Right atrium auricular region (tissue), 2 donors: ENCODE measurements at places on chromosomes 11 and 22. TPM values are rescaled to one million over a fixed set of nuclear protein-coding genes. Genes with fewer than 3 reads are reported as not detected.

Gene TRPC6
- 0.28 TPM for total RNA-seq

Gene SGSM1
- total RNA-seq, result 14.9 TPM

Gene UPB1
- total RNA-seq, result 1.7 TPM

Gene OR52H1
- total RNA-seq, result not detected

Gene TMEM45B
- total RNA-seq, result not detected
